Activated CD8-positive, alpha-beta memory T cell treated with anti-CD3 and anti-CD28 coated beads for 1 hour (primary cell): ENCODE measurements at places on chromosomes 2 and 18.

DNA sequence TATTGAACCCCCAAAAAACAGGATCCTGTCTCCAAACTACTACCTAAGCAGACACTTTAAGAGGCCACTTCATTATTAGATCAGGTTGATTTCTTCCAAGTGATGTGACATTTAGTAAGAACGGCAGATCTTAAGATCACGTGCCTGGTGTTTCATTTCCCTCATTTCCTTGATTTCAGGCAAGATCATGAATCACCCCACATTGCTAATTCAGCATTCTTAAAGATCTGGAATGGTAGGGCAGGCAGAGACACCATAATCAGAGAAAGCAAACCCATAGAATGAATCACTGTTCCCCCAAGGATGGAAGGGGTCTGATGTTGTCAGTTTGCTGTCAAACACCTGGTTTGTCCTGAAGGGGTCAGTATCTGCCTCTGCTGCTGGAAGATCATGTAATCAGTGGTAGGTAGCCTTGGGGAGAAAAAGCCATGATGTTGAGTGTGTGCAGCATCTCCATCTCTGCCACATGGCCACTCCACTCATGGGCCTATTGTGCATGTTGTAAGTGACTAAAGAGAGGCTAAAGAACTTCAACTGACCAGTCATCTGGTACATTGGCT lies 133.9 kb downstream of the ARHGAP15 start:
- DNase-seq = no peak

GRCh38 chr18:47163241-47163640 lies 12.9 kb downstream of the IER3IP1 start:
- no peak for DNase-seq

- no peak for DNase-seq
Measured at GRCh38 chr2:149160195-149160594, 121.7 kb downstream of the LYPD6B start.

DNA sequence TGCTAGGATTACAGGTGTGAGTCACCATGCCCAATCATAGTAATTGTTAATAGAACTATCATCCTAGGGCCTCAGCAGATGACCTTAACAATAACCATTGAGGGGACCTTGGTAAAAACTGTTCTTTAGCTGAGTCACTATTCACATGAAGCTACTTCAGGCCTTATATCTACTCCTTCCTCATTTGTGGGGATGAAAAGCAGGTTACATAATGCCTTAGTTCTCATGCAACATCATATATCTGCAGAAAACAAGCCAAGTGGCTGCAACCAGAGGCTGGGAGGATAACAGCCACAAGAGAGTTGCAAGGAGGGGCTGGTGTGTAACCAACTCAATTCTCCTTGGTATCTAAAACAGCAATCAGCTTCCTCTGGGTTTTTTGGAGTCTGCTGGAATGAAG lies 445.4 kb downstream of the NBAS start:
- no peak for DNase-seq

- DNase-seq = no peak
Measured at GRCh38 chr18:58300867-58301266, 256.8 kb downstream of the NEDD4L start.

DNA sequence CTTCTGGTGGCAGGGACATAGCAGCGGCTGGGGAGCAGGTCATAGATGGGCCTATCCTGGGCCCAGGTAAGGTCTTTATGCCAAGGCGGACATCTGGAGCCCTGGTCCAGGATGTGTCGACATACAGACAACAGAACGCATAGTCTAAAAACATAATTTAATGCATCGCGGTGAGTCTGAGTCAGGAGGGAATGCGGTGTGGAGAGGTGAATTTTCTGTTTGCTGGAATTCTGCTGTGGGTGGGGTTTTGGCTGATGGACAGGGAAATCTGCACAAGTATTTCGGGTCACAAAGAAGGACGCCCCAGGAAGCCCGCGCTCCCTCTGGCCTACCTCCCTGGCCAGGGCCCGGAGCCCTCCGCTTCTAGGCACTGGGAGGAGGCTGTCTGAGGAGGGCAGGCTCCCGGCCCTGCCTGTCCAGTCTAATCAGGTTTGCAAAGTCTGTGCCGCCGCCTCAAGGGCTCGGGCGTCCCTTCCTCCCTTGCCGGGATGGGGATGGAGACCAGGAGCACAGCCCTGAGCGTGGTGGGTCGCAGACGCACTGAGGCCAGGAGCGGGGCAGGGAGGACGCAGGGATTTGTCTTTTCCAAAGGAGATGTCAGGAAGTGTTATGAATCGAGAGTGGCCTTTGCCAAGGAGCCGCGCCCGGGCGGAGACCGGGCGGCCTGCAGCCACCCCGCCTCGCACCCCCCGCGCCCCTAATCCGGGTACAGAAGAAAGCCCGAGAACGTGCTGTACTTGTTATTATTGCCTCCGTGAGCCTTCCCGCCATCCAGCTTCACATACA lies 2.3 kb downstream of the C1QL2 start:
- DNase-seq = no peak

DNA sequence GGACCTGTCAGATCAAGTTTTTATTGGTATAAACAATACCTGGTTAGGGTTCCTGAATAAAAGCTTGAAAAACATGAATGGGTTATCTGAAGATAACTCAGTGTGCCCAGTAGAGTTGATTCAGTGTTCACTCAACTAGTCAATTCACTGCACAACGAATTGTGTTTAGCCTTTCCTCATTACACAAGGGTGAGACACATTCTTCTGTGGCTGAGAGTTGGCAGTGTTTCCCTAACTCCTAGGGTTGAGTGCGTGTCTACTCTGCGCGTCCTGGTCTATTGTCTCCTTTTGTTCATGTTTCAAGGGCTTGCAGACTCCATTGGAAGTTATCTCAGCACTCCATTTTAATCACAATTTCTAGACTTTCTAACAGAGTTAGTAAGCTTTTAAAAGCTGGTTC lies 32.8 kb upstream of the TMEM178A start:
- DNase-seq = no peak
